Upper lobe of right lung (tissue), 1 donor: ENCODE measurements at places on chromosomes 1 and 21. TPM values are rescaled to one million over a fixed set of nuclear protein-coding genes. Genes with fewer than 3 reads are reported as not detected.
A peak's percentile ranks its signal among the peaks of the same experiment; 100 is the strongest.

GRCh38 chr1:64010316-64010715 lies 193.1 kb upstream of the UBE2U start:
- DNase-seq, result no peak

DNA sequence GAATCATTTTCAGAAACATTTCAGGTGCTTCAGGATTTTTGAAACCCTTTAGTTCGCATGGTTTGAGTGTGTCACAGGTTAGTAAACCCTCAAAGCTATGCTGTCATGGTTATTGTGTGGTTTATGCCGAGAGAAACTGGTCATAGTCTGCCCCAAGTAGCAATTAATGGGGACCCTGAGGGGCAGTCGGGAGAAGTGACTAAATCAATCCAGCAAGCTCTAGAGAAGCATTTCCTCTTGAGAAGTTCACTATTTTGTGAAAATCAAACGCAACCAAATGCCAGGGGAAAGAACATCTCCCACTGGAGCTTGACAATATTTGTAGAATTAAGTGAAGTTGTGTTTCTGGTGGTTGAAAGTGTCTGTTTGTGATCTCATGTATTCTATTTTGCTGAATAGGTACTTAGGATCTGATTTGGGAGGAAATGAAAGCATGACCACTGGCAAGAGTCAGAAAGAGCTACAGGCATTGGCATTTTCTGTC lies 63.0 kb upstream of the BACH1 start:
- no peak for DNase-seq

DNA sequence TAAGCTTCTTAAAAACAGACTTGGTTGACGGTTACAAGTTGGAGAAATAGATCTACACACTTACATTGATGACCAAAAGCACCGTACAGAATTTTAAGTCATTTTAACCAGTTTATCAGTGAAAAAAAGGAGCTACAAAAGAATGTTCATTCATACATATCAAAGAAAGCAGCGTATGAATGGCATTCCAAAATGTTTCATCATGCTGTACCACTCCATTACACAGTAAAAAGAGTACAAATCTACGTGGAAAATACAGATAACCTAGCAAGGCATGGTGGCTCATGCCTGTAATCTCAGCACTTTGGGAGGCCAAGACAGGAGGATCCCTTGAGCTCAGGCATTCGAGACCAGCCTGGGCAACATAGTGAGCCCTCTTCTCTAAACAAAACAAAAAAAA lies 40.3 kb downstream of the ZZZ3 start:
- DNase-seq, result no peak

DNA sequence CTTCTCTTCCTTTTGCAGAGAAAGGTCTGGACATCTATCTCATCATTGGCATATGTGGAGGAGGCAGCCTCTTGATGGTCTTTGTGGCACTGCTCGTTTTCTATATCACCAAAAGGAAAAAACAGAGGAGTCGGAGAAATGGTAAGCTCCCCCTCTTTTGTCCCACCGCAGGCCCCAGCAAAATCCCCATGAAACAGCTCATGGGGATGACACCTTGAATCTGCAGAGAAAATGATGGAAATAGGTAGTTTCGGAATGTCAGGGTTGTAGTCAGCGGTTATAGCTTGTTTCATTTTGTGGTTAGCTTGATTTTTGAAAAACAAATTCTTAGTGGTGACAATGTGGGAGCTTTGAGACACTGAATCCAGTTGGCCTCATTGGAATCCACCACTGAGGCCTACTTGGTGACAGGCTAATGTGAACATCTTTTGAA lies 10.3 kb downstream of the CD2 start:
- no peak for DNase-seq

DNA sequence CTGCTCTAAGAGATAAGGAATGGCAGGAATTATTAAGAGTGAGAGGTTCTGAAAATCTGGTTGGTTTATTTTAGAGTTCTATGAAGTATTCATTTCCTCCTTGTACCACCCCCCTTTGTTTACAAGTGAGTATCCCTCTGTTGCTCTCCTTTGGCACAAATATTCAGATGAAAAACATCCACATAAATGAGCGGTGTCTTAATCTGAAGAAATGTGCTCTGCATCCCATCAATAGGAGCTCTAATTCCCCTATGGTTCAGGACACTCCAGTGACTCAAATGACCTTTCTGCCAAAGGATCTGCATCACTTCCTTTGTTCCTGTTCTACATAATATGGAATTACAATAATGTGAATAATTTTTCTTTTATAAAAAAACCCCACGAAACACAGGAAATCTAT lies 16.6 kb downstream of the DDAH1 start:
- DNase-seq, result no peak

DNA sequence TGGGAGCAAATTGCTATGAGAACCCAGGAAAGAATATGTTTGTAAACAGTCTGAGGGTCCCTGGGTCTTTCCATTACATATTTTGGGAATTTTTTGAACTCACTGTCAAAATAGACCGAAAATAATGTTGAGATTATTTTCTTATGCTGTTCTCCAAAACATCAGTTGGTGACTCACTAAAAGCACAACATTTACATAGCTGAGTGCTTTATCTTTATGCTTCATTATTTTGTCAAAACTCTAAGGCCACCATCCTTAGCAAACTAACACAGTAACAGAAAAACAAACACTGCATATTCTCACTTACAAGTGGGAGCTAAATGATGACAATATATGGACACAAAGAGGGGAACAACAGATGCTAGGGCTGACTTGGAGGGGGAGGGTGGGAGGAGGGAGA lies 459.3 kb downstream of the ADGRL2 start:
- DNase-seq, result no peak

DNA sequence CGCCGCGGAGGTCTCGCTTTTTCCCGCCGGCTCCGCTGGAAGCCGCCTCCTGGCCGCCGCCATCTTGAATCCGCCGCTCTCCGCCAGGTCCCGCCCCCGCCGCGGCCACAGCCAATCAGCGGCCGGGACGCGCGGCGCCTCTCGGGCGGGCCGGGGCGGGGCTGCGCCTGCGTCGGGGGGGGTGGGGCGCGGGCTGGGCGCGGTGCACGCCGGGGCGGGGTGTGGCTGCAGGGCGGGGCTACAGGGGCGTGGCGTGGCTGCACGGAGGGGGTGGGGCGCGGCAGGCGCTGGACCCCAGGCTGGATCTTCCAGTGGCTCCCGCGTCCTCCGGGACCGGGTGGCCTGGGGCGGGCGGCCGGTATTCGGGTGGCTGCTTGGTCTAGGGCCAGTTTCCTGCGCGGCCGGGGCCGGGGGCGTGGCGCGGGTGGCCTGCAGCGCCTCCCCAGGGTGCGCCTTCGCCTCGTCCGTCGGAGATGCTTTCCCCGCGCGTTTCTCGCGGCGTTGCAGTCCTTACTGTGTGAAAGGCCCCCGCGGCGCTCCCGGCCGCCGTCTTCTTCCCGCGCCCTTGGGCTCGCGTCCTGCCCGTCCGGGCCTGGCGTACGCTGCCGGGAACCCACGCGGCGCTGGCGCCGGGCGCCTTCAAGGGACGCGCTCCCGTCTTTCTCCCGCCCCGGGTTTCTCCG lies 575 bp downstream of the PCNT start:
- DNase-seq, result peak; percentile 93

DNA sequence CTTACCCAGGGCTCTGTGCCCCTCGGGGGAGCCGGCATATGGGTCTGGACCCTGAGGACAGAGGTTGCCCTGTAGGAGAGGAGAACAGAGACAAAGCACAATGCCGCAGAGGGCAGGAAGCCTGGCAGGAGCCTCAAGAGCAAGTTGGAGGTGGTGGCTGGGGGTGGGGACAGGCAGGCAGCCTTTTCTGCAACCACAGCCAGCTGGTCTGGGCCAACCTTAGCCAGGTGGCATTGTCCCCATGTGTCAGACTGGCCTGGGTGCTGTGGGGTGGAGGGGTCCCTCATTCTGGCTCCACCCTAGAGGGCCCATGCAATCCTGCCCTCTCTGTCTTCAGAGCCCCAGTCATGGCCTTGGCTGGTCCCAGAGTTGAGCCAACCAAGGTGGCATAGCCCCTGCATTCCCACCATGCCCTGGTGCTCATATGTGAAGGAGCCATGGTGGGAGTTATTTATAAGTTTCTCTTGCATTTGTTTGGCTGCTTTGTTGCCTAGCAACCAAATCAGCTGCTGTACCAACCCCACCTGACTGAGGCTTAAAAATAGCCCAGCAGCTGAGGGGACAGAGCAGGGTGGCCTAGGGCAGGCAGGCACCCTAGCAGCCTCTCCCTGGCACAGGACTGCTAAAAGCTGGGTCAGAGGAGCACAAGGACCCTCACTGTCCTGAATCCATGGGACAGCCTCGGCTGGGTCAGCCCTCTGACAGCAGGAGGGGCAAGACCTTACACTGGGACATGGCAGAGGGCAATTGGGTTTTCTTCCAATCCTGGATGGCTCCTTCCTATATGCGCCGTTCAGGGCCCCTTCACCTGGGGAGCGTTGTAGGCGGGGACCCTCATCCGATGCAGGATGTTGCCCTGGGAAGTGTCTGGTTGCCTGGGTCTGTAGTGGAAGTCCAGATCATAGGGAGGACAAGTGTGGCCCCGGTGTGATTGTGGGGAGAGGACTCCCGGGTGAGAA lies 19.5 kb downstream of the MAP7D1 start:
- no peak for DNase-seq

DNA sequence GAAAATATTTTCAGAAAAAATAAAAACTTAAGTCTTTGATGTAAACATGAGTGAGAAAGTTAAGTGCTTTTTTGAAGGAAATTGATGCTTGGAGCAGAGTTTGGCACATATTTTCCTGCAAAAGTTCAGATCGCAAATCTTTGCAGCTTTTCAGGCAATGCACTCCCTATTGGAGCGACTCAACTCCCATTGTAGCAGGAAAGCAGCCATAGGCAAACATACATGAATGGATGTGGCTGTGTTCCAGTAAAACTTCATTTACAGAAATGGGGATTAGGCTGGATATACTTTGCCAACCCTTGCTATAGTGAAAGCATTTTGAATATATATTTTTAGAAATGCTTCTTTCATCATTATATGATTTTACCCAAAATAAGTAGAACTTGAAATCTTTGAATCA lies 8.1 kb downstream of the AGL start:
- DNase-seq, result no peak

- no peak for DNase-seq
Observed at GRCh38 chr1:246828818-246829217, 102.9 kb downstream of the AHCTF1 start.

- DNase-seq, result no peak
Observed at GRCh38 chr1:27650539-27651175, 15.7 kb upstream of the FGR start.

DNA sequence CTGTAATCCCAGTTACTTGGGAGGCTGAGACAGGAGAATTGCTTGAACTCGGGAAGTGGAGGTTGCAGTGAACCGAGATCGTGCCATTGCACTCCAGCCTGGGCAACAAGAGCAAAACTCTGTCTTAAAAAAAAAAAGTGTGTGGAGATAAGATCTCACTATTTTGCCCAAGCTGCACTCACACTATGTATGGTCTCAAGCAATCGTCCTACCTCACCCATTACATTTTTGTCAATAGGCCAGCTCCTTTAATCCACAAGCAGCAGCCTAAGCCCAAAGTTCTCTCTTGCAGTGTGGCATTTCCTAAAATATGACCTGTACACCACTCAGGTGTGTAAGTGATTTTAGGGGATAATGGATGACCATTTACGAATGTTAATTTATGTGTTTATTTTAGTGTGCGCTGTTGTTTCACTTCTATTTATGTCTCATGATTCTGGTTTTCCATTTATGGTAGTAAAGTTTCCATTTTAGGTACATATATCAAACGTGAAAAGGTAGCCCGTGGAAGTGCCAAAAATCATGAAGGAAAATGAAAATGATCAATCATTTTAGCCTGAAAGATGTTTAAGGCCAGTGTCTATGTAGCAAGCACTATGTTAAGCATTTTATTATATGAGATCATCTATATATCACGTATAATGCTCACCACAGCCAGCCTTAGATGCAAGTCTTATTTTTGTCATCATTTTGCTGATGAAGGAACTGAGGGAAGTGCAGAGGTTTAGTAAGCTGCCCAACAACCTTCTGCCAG lies 5.6 kb downstream of the LCK start:
- DNase-seq, result no peak

- no peak for DNase-seq
Observed at GRCh38 chr1:24822887-24823286, 77.6 kb downstream of the CLIC4 start.

GRCh38 chr1:199776768-199777497 lies 250.6 kb upstream of the NR5A2 start:
- DNase-seq, result no peak

- DNase-seq, result no peak
Observed at GRCh38 chr1:67339623-67340343, 32.1 kb downstream of the IL12RB2 start.

DNA sequence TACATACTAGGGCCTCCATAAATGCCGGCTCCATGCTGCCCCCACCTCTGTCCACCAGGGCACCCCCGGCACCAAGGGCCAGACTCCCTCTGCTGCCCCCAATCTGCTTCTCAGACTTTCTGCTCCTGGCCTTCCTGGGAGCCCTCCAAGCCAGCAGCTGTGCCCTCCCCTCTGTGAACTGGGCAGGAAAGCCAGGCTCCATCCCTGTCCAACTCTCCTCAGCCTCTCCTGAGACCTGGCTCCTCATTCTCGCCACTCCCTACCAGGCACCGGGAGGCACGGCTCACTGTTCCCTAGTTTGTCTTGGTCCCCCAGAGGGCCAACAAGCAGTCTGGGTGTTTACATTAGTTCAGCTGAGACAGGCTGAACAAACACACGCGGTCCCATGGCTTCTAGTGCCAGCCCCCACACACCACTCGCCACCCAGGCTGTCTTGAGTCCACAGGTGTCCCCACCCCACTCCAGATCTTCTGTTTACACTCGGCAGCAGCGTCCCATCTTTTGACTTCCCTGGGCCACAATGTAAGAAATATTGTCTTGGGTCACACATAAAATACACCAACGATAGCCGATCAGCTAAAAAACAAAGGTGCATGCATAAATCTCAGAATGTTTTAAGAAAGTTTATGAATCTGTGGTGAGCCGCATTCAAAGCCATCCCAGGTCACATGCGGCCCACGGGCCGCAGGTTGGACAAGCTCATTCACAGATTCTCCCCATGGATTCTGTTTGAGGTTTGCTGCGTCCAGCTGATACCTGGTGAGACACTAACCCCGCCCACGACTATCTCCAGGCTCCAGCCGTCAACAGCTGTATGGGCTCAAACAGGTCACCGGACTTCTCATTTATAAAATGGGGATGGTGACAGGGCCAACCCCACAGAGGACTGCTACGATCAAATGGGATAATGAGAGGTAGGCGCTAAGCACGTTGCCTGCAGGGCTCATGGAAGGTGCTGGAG lies 29.5 kb upstream of the ECE1 start:
- DNase-seq, result no peak

GRCh38 chr1:115218699-115219098 lies 119.3 kb downstream of the NGF start:
- DNase-seq, result no peak

GRCh38 chr1:215045698-215046308 lies 36.7 kb upstream of the KCNK2 start:
- no peak for DNase-seq

GRCh38 chr21:26438976-26439375 lies 134.1 kb downstream of the CYYR1 start:
- DNase-seq, result no peak

Gene IGSF21
- total RNA-seq, result 3.2 TPM

Gene GBP5
- 5.4 TPM for total RNA-seq

Gene RC3H1
- 36.5 TPM for total RNA-seq

Gene FCGR2B
- 30.7 TPM for total RNA-seq

Gene S100PBP
- total RNA-seq, result 34.9 TPM

Gene TMEM54
- 41.9 TPM for total RNA-seq

Gene PRAMEF15
- not detected for total RNA-seq

Gene ST6GALNAC5
- total RNA-seq, result 23.1 TPM

Gene HEYL
- total RNA-seq, result 17.7 TPM

Gene RXRG
- 9.1 TPM for total RNA-seq
